ENCODE measurements at places on chromosomes 4 and X.

GRCh38 chrX:38126179-38126578 lies 94.5 kb downstream of the SRPX start:
- DNase-seq = no peak

- no peak for DNase-seq
These were observed 82.6 kb downstream of the MTMR1 start for GRCh38 chrX:150775569-150776350.

DNA sequence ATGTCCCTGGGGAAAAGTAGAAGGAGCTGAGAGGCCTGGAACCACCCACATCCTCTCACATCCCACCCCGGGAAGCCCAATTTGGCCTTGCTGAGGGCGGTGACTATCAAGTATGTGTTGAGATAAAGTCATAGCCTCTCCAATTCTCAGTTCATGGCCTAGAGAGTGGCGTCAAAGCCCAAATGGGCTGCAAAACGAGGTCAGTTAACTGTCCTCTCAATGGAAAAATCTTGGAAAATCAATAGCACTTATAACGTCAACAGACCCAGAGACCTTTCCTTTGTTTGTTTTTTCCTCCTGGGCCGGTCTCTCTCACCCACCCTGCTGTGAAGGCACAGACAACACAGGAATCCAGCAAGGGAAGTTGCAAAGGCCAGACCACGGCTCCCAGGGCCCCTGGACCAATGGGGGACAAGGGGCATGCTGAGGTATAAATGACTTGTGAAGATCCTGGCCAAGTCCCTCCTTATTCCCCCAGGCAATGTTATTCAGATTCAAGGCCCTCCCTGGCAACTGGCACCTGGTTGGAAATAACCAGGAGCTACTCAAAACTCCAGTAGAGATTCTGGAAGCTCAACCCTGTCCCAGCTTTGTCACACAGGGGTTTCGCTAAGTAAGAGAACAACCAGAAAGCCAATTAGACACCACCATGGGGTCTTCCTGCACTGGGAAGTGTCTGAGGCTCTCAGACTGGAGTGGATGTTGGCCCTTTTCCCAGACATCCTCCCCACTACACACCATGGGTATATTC lies 38.6 kb downstream of the TSC22D3 start:
- no peak for DNase-seq

DNA sequence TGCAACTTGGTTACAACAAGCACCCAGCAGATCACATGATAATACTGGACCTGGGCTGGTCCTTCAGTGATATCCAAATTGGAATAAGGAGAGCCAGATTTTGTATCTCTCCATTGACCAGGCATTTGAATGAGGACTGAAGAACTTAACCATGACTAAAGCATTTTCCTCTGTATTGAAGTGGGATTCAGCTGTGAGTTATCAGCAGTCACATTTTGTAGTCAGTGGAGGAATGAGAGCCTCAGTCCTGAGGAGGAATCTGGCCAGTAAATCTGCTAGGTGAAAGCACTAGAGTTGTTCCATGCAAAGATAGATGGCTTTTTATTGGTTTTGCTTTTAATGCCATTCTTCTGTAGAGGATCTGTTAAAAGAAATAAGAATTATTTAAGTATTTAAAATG lies 1506.0 kb downstream of the PCDH7 start:
- DNase-seq = no peak

DNA sequence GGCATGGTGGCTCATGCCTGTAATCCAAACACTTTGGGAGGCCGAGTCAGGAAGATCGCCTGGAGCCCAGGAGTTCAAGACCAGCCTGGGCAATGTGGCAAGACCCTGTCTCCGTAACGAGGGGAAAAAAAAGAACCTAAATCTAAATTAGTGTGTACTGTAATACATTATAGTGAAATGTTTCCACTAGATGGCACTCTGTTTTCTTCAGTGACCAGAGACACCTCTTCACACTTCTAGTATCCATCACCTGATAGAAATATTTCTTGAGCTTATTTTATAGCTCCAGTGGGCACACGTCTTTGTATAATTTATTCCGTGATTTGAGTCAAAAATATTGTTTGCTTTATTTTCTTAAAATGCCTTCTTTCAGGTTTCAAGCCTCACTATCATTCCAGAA lies 600.9 kb upstream of the DIPK2B start:
- peak; percentile 58 for DNase-seq

DNA sequence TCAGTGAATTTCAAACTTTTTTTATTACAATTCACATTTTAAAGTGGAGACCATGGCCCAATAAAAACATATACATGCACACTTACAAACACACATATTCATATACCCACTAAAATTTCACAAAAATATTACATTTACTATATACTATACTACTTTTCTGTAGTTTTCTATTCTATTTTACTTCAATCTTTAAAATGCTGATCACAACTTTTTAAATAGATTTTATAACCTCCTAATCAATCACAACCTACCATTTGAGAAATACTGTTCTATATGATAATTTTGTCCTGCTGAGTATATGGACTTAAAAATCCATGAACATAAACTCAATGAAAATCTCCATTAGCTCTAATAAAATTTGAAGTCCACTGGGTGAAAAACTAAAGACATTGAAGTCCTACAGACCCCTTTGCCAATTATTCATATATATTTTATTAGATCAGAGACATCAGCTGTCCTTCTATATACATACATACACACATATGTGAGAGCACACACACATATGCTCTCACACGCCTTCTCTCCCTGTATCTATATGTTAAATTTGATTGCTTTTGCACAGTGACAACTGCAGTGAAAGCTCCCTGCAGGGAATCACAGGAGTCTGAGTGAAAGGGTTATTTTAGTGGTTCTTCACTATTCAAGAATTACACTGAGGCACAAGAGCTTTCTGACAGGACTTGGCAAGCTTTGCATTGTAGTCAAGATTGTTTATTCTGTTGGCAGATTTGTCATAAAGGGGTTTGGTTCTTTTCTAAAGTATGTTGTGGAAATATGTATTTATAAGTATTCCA lies 46.7 kb upstream of the PRDM8 start:
- no peak for DNase-seq

All from activated CD4-positive, alpha-beta T cell treated with anti-CD3 and anti-CD28 coated beads, Interleukin-2, Interleukin-4, amounts not matched to agents 100 ng/mL and 50 ng/mL, durations not matched to agents 16 hours and 8 hours (primary cell).